ENCODE measurements at places on chromosomes 1 and 21.

DNA sequence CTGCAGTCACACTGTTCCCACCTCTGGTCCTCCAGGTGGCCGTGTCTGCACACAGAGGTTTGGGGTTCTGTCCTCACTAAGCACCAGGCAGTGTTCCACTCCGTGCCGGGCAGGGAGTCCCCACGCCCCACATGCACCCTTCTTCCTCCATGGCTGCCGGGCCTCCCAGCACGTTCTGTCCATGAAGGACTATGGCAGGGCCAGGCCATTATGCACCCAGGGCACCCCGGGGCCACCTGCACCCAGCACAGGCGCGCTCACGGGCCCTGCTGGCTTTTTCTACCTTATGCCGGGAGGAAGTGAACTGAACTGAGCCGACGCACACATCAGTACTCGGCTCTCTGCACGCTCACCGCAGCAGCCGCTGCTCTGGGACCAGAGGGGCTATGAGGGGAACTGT lies 10.3 kb downstream of the PANK4 start:
- no peak for DNase-seq

DNA sequence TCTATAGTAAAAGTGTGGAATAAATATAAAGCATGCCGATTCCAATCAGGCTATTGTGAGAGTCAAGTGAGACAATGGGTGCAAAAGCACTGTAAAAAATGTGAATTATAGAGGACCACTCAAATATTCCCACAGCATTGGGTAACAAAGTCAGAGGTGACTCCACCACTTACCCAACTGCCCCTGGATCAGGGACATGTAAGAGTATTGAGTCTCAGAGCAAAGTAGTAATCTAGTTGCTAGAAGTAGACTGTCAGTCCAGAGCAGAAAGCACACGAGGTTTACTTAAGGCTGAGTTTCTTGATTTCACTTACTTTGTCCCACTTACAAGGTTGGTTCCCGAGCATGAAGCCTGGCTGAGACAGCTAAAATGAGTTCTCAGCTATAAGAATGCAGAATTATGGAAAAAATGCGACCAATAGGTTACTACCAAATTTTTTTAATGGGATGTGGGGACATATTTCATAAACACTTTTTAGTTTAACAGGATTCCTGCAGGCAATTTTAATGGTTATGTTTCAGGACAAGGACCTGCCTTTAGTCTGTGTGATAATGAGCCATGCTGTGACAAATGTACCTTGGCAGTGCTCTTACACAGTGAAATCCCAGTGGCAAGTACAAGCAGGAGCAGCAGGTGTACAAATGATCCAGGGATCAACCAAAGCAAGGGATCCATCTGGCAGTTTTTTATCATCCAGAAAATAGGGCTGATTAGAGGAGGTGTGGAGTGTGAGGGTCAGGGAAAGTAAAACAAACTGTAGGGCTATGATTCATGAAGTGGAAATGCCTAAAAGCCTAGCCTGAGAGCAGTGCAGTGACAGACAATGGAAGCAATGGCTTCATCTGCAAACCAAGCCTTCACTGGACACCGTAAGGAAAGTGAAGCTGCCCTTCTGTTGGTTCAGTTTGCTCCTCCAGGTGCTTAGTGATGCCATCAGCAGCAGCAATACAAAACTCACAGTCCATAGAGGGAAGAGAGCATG lies 156.2 kb upstream of the SPAG17 start:
- DNase-seq: no peak

DNA sequence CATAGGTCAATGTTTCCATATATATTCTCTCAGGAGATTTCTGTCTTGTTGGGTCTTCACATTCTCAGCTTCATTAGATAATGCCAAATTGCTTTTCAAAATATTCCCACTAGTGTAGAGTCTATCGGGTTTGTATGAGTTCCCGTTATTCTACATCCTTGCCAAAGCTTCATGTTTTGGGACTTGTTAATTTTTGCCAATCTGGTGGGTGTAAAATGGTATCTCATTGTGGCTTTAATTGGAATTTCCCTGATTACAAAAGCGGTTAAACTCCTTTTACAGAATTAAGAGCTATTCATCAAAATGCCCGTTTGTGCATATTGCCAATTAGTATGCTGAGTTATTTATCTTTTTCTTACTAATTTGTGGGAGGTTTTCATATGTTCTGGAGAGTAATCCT lies 708.4 kb upstream of the ADAMTS5 start:
- no peak for DNase-seq

DNA sequence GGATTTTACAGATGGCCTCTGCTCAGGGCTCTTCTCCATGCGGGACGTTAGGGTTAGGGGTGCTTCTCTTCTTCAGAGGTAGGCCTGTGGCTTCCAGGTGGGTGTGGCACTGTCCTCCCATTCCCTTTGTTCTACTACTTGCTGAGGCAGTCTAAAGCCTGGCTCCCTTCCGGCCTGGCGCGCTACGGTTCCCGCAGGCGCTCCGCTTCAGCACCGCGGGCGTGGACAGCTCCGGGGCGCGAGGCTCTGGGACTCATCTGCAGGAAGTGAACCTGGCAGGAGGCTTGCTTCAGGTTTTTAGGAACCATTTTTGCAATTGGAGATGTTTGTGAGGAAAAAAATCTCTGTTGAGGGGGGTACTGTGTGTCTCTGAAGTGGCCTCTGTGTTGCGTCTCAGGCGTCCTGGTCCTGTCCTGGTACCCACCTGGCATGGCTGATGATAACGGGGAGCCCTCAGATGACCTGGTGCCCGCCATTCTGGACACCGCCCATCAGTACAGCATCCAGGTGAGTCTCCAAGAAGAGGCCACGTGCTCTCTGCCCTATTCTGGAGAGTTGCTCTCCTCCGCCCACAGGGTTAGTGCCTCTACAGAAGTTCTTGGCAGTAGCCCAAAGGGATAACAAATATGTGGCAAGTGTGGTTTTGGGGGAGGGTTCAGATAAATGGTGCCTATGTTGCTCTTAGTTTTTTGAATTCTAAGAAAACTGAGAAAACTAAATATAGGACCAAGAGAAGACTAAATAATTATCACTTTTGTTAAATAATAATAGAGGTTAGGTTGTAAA lies 1.9 kb downstream of the MANEAL start:
- DNase-seq: peak; percentile 43

DNA sequence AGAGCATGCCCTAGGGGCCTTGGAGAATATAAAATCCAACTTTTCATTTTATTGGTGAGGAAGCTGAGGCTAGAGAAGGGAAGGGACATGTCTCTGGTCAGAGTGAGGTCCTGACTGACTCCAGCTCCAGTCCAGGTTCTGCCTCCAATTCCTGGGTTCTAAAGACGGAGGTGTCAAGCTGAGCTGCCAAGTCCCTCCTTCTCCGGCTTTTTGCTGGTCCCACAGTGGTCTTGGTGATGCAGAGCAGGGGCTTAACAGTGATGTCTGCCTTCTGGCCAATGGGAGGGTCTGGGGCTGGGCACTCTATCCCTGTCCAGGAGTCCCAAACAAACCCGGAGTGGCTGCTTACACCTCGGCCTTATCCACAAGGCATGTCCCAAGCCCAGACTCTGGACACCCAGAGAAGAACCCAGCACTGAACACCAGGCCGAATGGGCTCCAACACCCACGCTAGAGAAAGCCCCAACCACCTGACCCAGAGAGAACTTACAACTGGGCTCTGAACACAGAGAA lies 104.8 kb downstream of the EBNA1BP2 start:
- DNase-seq: no peak

GRCh38 chr1:84996846-84997666 lies at the start of gene MCOLN2:
MCOLN2 (minus strand) TSS chr1:84997113; CDS start chr1:84996872, 241 bp downstream.
- DNase-seq: peak; percentile 39

DNA sequence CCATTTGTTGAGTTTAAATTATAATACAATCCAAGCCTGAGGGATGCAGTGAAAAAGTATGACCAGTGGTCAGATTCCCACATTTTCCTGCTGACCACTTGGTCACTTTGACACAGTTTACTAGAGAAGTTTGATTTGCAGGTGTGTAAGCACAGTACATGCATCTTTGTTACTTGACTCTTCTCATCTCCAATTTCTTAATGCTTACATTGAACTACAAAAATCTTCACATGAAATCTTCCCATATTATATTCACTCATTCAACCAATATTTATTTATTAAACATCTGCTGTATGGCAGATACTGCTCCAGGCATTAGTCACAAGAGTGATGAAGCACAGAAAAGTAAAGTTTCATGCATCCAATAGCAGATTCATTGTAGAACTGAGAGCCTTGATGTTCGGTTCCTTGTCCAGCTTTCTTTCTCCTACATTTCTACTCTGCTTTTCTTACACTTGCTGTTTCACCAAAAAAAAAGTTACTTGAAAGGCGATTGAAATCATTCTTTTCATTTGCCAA lies 211.7 kb downstream of the NFIA start:
- no peak for DNase-seq

DNA sequence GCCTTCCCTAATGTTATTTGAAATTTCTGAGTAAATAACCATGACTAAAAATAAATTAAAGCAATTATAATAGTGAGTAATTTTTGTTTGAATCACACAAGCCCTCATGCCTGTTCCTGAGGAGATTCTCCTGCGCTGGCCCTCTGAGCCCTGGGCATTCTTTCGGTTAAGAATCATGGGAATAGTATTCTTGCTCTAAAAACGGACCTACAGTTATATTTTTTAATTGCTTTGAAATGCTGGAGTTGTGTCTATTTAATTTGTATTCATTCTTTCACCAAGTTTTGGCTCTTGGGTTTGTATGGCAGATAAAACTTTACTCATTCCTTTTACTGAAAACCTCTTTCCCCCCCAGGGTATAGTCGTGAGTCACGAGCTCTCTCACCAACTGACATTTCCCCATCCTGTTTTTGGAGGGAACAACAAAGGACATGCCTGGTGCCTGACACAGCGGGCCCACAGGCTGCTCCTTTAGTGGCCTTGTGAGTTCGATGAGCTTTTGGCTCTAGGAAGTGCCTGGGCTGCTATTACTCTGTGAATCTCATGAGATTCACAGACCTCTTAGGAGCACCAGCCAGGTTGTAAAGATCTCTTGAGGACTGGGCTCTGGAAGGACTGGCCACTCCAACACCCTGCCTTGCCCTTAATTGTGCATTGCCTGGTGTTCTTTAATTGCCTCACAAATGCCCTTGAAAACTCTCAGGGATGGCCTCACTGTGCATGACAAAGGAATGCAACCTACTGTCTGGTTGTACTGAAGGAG lies 58.6 kb downstream of the DDR2 start:
- DNase-seq: no peak

GRCh38 chr1:25773441-25774125 lies 26.4 kb upstream of the SELENON start:
- DNase-seq: no peak

- no peak for DNase-seq
Observed at GRCh38 chr1:99872063-99872462, 21.9 kb downstream of the AGL start.

DNA sequence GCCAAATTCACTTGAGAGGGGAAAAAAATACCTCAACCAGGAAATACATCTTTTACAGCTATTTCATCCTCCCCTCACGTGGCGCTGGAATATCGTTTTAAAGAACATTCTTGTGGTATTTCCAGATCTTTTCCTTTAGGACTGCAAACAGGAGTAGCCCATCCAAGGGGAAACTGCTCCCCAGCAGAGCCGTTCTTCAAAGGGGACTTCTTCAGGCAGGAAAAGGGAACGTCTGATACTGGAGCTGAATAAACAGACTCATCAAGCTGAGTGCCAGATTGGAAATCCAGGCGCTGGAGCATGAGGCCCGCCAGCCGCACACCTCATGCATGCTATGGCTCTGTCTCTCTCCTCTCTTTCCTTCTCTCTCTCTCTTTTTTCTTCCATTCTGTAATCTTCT lies 34.0 kb upstream of the PROX1 start:
- DNase-seq: no peak

DNA sequence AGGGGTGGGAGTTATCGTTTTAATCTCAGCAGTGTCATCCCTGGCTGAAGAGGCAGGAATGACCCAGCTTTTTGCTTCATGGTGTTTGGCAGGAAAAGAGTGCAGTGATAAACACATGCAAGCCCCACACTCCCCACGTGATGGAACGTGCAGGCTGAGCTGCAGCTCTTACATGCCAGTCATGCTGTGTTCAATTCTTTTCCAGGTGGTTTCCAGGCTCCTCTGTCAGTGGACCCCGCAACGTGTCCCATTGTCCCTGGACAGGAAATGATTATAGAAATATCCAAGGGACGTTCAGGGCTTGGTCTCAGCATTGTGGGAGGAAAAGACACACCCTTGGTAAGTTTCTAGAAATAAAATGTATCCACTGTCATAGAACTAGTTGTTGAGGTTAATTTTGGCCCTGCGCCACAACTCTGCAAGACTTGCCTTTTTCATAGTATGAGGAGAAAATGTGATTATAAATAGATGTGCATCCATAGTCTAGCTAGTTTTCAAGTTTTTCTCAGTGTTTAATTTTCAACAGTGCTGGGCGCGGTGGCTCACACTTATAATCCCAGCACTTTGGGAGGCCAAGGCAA lies 110.2 kb upstream of the L1TD1 start:
- no peak for DNase-seq

DNA sequence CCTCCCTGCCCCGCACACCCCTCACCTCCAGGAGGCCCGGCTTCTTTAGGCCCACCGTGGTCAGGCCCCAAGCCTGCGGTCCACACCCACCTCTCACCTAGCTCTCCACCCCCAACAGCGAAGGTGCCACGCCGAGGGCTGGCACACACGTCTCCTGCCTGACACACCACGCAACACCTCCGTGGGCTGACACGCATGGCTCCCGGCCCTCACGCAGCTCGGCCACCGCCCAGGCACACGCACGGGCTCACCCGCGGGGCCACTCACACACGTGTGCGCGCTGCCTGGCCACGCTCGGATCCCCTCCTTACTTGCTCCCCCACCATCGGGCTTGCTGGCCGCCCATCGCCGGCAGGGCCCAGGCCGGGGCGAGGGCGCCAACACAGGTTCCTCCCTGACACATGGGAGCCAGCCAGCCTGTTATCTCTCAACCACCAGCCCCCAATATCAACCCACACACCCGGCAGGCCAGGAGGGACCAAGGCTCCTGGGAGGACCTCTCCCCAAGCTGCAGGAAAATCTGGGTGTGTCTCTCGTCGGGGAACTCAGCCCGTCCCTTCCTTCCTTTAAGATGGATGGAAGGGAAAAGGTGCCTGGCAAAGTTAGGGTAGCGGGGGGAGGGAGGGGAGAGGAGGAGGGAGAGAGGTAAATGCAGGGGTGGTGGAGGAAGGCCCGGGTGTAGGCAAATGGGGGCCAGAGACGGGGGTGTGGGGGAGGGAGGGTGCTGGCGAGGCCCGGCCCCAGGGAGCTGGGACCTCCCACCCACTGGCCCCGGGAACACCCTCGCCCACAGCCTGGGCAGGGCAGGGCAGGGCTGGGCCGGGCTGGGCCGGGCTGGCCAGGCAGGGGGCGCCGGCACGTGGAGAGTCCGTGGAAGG lies 546 bp downstream of the ELOVL1 start:
- no peak for DNase-seq

GRCh38 chr1:41888756-41889155 lies 30.0 kb downstream of the HIVEP3 start:
- no peak for DNase-seq

DNA sequence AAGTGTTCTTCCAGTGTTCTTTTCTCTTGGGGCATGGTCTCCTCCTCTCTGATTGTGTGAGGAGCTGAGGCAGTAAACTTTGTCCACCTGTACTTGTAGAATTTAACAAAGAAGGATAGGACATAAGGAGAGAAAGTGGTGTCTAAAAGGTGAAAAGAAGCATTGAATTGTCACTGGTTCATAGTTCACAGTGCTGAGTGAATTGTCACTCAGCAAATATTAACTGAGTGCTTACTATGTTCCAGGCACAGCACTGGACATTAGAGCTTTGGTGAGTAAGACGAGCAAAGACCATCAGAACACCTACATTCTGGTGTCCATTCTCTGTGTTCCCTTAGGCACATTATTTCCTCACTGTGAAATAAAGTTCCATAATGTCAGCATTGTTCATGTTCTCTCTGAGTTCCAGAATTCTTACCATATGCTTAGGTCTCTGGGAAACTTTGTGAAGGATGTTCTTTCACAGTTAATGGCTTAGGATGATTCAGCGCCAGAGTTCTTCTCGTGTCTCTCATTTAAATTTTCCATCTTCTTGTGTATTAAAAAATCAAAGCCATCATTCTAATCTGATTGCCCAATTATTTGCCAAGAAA lies 156.8 kb upstream of the HOOK1 start:
- DNase-seq: no peak

Measured in COR-L47 (cell line).